Heart left ventricle (tissue), 16 donors: ENCODE measurements at places on chromosomes 16 and 17. TPM values are rescaled to one million over a fixed set of nuclear protein-coding genes. Genes with fewer than 3 reads are reported as not detected.

ZACN gene
- polyA plus RNA-seq = 1.5 TPM

KIF18B gene
- polyA plus RNA-seq = 0.19 TPM

NPIPB6 gene
- polyA plus RNA-seq = 0.10 TPM

EMC8 gene
- 9.2 TPM for polyA plus RNA-seq

TEX19 gene
- polyA plus RNA-seq = not detected

KRTAP1-5 gene
- not detected for polyA plus RNA-seq

ALOXE3 gene
- polyA plus RNA-seq = 0.12 TPM

AMDHD2 gene
- 13.2 TPM for polyA plus RNA-seq

MYL11 gene
- polyA plus RNA-seq = not detected

CD300E gene
- polyA plus RNA-seq = 1.1 TPM

TBC1D3I gene
- polyA plus RNA-seq = not detected

TNP2 gene
- polyA plus RNA-seq = not detected

ACSM2A gene
- polyA plus RNA-seq = not detected

KRT24 gene
- not detected for polyA plus RNA-seq

TEKT5 gene
- not detected for polyA plus RNA-seq

SEC14L5 gene
- 5.0 TPM for polyA plus RNA-seq
